CD4-positive, alpha-beta T cell treated with Interleukin-4 for 1 hour (primary cell): ENCODE measurements at places on chromosomes 5 and 9.

GRCh38 chr5:157917899-157918809 lies 59.2 kb upstream of the CLINT1 start:
- DNase-seq, result peak; percentile 53

DNA sequence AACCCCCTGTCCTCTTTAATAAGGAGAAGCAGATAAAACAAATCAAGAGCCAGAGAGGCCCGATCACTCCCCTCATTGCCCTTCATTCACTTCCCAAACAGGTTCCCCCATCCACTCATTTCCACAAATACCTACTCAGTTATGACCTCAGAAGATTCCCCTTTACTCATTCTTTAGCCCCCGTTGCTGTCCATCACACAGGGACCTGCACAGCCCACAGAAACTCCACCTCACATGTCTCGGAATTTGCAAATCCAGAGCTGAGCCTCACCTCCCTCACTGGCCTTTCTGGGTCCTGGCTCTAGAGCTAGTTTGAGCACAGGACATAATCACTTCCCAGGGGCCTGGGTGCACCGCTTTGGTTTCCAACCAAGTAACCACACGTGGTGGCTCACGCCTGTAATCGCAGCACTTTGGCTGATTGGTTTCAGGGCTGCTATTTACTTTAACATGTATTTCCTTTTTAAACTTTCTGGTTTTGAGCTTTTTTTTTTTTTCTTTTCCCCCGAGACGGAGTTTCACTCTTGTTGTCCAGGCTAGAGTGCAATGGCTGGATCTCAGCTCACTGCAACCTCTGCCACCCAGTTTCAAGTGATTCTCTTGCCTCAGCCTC lies 17.8 kb downstream of the ATP6V0E1 start:
- peak; percentile 11 for DNase-seq

GRCh38 chr9:137380171-137380570 lies 42.8 kb downstream of the EXD3 start:
- DNase-seq, result no peak

GRCh38 chr5:84239494-84239893 lies 145.2 kb downstream of the EDIL3 start:
- DNase-seq, result no peak

GRCh38 chr9:27569406-27569805 lies 3.9 kb downstream of the C9orf72 start:
- DNase-seq, result no peak

- no peak for DNase-seq
Measured at GRCh38 chr5:94707359-94707758, 88.9 kb downstream of the SLF1 start.

- no peak for DNase-seq
Measured at GRCh38 chr5:174197929-174198328, 152.4 kb downstream of the NSG2 start.

DNA sequence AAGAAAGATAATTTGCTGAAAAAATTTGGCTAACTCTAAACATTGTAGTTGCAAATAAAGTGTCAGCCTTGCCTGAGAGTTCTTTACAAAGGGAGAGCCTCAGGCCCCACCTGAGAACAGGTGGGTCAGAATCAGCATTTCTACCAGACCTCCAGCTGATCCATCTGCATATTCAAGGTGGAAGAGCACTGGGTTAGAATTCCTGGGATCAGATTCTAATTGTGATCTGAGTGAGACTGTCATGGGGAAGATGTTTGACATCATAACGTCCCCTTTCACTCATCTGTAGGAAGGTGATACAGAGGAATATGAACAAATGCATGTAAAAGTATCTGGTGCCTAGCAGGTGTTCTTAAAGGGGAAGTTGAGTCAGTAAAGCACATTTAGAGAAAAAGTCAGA lies 54.6 kb downstream of the FBXL7 start:
- DNase-seq, result no peak

DNA sequence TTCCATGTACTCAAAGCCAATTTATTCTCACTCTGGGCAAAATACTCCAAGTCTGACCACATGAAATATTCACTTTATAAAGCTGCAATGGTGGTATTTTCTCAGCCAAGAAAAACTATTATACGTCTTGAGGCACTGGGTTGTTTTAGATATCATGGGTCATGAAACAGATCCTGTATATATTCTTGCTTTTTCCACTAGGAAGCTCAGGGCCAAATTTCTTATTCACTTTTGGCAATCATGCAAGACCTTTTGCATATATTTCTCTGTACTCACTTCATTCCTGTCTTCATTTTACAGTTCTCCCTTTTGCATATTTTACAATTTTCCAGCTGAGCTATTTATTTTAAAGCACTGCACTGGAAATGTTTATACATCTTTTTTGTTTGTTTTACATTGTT lies 49.8 kb downstream of the GABBR2 start:
- DNase-seq, result no peak

DNA sequence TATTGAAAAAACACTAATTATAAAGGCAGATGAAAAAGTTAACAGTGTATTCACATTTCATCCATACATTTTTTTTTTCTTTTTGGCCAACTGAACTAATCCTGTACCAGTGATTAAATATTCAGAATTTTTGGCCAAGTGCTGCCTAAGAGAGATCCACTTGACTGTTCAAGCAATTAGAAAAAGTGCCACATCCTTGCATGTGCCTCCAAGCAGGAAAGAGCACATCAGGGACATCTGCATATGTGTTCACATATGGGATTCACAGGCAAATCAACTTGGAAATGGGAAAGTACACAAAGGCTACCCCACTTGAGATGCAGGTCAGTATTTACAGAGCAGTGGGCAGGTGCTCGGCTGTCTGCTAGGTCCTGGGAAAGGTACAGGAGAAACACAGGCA lies 163.3 kb upstream of the LHFPL2 start:
- no peak for DNase-seq

GRCh38 chr5:88664645-88665044 lies 218.3 kb downstream of the MEF2C start:
- DNase-seq, result no peak

GRCh38 chr5:134494780-134495179 lies 30.7 kb upstream of the JADE2 start:
- DNase-seq, result no peak

- peak; percentile 55 for DNase-seq
Measured at GRCh38 chr9:90827181-90827871, 25.7 kb downstream of the SYK start.

DNA sequence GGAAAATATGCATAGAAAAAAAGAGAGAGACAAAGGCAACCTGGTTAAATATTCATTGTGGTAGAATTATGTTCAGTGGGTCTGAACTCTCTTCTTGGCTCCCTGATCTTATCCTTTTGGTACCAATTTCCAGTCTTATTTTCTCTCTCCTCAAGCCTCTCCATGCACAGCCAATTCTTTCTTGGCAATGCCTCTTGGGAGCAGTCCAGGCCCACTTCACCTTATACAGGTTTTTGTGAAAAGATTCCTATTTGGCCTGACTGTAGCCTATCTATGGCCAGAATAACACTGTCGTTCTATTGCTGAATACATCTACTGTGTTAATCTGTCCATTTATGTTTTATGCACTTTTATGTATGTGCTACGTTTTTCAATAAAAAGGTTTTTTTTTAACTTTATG lies 2.7 kb downstream of the ELOVL7 start:
- DNase-seq, result no peak

DNA sequence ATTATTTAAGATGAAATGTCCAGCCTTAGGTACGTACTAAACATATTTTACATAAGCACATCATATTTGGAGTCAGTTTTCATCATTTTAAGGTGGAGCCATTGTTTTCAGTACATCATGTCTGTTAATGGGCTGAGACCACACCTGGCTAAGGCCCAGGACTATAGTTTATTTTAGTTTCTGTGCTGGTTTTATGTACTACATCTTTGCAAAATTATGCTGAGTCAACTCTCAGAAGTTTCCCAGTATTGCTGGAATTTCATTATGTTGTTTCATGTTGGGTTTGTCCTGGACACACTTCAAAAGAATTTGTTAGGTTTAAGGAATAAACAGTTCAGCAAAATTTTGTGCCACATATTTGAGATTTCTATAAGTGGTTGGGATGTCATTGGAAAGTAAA lies 171.2 kb downstream of the CCDC171 start:
- no peak for DNase-seq

GRCh38 chr9:131714821-131715220 lies 25.1 kb downstream of the RAPGEF1 start:
- no peak for DNase-seq

GRCh38 chr9:79667817-79668436 lies 96.2 kb downstream of the TLE4 start:
- DNase-seq, result no peak

DNA sequence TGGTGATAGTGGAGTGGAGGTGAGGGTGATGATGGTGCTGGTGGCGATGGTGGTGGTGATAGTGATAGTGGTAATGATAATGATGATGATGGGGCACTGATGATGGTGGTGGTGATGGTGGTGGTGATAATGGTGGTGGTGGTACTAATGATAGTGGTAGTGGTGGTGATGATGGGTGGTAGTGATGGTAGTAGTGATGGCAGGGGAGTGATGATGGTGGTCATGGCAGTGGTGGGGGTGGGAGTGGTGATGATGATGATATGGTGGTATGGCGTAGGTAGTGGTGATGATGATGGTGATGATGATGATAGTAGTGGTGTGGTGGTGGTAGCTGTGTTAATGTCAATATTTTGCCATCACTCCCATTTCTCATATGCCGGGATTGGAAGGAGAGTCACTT lies 44.5 kb upstream of the ORM1 start:
- no peak for DNase-seq

- DNase-seq, result no peak
Measured at GRCh38 chr5:93099902-93100347, 481.1 kb downstream of the NR2F1-AS1 start.

DNA sequence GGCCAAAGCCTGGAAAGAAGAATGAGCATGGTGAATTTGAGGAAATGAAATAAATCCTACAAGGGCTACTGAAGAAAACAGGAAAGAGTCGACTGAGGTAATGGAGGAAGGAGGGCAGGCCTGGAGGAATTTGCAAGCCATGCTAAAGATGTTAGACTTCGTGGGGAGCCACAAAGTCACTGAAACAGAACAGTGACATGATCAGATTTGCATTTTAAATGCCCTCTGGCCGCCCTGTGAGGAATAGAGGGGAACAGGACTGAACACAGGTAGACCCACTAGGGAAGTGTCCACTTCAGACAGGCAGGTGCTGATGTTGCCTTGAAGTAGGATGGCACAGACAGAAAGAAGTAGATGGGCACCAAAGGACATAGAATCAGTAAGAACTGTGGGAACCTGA lies 42.8 kb upstream of the RLN1 start:
- DNase-seq, result no peak

DNA sequence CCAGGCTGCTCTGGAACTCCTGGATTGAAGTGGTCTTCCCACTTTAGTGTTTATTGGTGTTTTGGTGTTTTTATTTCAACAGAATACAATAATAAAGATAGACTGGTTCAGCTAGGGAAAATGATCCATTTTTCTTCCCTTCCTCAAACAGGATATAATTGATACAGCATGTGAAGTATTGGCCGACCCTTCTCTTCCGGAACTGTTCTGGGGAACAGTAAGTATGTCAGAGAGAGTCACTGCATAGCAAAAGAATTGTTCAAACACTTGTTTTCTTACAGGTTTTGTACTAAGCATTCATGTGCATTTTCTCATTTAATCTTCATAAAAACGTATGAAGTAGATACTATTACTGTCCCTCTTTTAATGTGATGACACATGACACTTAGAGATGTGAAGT lies 31.6 kb downstream of the NUP188 start:
- DNase-seq, result no peak

DNA sequence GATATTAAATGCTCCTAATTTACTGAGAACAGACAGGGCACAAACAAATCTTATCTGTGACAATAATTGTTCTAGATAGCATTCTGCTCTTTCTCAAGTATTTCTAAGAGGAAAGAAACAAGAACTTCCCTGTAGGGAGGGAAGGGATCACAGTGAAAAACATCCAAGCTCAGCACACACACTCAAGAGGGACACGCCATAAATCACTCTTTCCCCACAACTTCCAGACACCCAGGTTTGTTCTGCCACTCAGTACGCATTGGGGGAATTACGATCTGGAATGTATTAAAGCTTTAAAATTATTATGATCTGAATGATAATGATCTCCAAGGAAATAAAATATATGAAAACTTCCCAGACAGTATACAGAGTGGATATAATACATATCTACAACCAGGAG lies 221.4 kb downstream of the GNA14 start:
- DNase-seq, result no peak

DNA sequence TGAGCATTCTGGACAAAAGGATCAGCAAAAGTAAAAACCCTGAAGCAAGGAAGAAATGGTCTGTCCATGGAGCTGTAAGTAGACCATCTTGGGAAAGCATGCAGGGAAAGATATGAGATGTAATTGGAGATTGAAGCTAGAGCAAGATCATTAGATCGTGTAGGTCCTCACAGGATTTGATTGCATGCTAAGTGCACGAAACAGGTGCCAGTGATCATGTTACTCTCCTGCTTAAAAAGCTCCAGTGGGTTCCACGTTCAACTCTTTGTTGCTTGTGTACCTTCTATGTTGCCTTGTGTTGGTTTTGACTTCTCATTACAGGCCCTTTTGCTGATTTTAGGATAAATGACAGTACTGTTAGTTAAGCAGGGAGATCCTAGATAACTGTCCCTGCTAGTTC lies 442.0 kb downstream of the DMRT2 start:
- no peak for DNase-seq

DNA sequence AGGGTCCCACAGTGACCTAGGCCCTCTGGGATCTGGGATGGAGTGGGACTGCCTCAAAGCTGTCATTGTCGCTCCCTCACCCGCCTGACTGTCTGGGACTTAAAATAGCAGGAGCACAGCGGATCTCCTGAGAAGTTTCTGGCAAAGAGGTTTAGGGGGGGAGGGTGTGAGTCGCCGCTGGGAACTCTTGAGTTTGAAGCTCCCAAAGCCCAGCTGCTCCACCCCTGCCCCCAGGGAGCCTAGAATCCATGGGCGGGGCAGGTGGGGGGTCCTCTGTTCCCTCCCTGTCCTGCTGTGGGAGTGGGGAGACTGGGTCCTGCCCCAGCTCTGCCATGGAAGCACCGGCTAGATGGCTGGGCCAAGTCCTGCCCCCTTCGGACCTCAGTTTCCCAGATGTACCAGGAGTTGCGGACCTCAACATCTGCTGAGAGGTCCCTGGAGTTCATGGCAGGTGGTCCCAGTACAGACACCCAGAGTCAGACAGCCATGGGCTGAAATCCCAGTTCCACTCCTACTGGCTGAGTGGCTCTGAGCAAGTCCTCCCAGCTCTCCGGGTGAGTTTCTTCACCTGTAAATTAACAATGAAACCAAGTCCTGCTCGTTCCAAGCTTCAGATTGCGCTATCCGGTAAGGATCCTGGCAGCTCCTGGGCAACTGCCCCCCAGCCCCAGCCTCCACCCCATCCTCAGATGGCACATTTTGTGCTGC lies 985 bp upstream of the WDR38 start:
- no peak for DNase-seq

- DNase-seq, result no peak
Measured at GRCh38 chr5:7894860-7895259, 25.9 kb downstream of the MTRR start.

DNA sequence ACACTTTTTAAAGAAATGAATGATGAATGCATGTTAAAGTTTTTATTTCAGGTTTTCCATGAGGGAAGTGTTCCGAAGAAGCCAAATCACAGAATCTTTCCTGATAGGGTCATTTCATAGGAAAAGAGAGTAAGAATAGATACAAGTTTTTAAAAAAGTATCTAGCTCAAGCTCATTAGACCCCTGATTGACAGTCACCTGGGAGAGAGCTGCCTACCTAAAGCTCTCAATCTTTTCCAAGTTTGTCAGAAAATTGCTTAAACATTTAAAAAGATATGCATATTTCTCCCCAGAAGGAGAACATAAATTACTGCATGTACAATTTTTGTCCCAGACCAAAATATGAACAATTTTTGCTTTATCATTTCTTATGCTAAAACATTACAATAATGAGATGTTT lies 47.9 kb upstream of the CHSY3 start:
- DNase-seq, result no peak

- no peak for DNase-seq
Measured at GRCh38 chr5:176899946-176900779, 1.0 kb upstream of the HK3 start.
